Suppressor macrophage treated with lipopolysaccharide for 4 hours (primary cell): ENCODE measurements at places on chromosomes 4 and X.

- no peak for DNase-seq
Measured at GRCh38 chr4:121742794-121743193, 22.2 kb downstream of the SMIM43 start.

GRCh38 chrX:150693725-150694574 is 754 bp downstream of the MTMR1 start:
- peak; percentile 42 for DNase-seq

- no peak for DNase-seq
Measured at GRCh38 chr4:22339491-22339890, 176.4 kb downstream of the ADGRA3 start.

GRCh38 chrX:109862433-109862832 is 129.4 kb upstream of the ACSL4 start:
- no peak for DNase-seq

GRCh38 chr4:186724058-186724863 is 605 bp upstream of the FAT1 start:
- no peak for DNase-seq

GRCh38 chr4:8835521-8836365 is 35.9 kb downstream of the HMX1 start:
- DNase-seq = no peak

GRCh38 chr4:138832563-138832962 is 183.0 kb upstream of the NOCT start:
- peak; percentile 53 for DNase-seq

- no peak for DNase-seq
Measured at GRCh38 chr4:90162566-90162965, 35.4 kb downstream of the CCSER1 start.

GRCh38 chr4:132108784-132109183 is 1040.3 kb upstream of the PCDH10 start:
- no peak for DNase-seq

DNA sequence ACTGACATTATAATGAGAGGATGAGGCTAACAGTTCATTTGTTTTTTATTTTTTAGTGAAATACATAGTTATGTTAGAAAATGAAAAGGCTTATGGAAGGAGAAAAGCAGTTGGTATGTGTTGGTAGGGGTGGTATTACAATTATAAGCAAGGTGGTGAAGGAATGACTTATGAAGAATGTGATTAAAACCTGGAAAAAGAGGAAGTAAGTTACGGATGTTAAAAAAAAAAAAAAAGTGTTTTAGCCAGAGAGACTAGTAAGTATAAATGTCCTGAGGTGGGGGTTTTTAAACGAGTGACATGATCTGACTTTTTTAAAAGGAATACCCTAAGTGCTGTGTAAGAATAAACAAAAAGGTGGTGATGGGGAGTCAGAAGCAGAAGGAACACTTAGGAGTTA is 206.8 kb downstream of the IL15 start:
- no peak for DNase-seq

DNA sequence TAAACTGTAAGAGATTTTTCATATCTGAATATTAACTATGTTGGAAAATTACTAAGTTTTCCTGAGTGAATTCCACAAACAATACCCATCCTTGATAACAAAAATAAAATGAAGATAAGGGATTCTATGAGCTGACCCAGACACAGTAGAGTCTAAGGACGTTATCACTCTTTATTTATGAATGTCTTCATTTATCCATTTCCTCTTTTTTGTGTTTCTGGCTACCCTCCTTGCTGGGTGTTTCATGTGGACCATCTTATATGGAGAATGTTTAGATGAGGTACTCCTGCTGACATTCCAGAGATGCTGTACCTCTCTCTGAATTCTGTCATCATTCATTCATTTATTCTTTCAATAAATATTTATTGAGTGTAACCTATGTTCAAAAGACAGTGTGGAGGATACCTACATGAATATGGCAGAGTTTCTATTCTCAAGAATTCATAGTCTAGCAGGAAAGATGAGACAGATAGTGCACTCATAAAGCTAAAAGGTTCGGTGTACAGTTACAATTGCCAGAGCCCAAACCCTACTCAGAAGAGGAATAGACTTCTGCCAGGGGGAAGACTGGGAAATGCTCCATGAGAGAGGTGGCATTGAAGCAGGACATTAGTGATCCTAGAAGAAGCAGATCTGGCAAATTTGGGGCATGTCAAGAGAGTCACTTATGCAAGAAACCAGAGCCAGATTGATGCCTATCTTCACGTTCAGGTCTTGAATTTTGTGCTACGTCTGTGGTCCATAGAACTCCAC is 195.8 kb downstream of the MAML3 start:
- no peak for DNase-seq

GRCh38 chr4:154958621-154959358 is 177.7 kb downstream of the RBM46 start:
- DNase-seq = no peak

DNA sequence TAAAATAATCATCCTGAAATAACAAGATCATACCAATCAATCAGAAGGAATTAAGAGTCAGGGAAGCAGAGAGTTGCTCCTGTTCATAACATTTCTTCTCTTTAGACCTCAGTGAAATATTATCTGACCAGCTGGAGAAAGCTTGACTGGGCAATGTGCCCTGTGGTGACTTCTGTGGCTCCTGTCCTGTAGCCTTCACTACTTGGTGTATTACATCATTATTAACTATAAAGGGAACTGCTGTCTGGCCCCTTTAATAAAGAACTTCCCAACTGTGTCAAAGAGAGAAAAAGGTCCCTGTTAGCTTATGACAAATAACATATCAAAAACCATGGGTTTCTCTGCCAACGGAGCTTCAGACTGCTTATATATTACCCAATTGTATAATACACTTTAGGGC is 18.0 kb downstream of the OPHN1 start:
- DNase-seq = peak; percentile 54

DNA sequence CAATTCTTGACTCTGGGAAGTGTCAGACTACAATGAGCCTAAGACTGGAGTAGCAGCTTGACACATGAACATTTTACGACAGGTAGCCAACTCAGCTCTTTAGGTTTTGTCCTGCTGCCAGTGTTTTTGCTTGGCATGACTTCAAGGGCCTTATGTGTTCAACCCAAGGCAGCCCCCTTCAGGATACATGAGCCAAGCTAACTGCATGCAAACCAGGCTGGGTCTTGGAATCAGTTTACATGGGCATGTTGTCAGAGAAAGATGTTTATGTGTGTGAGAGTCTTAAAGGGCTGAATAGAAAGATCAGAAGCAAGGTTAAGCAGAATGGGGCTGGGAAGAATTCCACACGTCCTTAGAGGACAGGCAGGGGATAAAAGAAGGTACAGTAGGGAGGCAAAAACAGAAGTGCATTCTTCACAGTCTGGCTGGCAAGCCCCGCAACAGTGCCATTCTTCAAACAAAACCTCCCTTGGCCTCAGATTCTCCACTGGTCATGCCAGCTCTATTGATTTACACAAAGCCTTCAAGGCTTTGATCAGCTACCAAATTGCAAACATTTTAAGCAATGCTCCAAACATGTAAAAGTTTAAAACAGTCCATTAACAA is 97.3 kb downstream of the NKX6-1 start:
- no peak for DNase-seq

DNA sequence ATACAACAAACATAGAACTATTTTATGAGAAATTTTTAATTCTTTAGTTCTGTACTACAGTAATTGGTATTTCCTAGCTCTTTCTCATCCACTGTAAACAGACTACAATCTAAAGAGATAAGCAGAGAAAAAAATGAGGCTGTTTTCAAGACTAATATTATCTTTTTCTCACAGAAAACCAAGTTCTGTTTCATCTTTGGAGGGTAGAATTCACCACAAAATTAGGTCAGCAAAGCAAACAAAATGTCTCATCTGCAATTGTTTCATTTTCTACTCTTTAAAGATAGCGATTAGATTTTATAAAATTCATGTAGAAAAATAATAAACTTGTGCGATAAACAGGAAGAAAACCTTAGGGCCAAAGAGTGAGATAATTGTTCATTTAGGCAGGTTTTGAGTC is 10.8 kb downstream of the APOO start:
- DNase-seq = no peak
